ENCODE measurements at places on chromosomes 12 and 14.
A peak's percentile ranks its signal among the peaks of the same experiment; 100 is the strongest.

DNA sequence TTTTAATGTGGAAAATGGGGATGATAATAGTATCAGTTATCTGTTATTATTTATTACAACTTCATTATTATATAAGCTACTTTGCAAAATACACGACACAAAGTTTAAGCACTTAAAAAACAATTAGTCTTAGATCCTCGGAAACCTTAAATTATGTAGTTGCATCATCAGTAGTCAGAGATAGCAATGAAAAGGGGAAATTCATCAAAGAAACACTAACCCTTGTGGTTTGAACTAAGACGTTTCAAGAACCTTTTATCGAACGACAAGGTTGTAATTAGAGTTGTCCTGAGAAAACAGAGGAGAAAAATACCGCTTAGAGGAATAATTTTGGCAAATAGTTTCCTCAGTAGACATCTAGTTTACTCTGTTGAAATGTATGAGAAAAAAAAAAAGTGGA, 198.5 kb downstream of the PTPRO start:
- DNase-seq = no peak

DNA sequence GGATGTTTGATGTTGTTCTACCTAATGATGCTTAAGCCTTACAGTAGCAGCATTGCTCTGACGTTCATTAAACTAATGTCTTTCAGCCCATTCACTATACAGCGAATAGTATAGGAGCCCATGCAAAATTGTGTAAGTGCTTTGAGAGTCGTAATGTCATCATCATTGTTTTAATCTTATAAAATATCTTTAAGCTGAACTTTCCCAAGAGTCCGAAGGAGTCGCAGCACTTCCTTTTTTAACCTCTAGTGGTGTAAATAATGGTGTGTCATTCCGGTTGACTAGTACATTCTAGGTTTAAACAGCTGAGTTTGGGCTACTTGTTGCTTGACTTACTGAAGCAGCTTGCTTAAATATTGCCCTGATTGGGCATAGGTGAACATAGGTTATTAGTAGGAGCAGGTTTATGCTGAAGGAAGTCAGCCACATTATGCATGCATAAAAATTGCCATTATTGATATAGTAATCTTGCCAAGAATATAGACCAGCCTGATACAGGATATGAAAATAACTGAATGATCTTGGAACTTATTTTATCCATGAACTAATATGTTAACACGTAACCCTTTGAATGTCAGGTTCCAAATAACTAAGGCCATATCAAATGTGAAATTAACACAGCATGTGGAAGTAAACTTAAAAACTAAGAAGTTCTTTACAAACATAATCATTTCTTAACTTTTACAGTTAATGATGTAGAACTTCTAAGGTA, 2.6 kb downstream of the WNK1 start:
- no peak for DNase-seq

DNA sequence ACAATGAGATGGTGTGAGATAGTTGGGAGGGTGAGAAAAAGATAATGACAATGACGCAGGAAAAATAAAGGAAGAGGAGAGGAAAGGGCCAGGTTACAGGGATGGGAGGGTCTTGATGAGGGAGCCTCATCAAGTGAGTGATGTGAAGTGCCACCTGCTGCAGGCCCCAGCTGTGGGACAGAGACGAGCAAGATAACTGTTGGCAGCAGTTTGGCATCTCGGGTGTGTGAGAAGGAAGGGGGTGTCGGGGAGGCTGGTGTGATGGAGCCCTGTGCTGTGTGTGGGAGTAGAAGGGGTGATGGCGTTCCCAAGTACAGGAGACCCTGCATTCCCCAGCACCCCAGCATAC, 11.4 kb upstream of the TAC3 start:
- DNase-seq = no peak

GRCh38 chr12:57496822-57497221, 9.0 kb downstream of the MARS1 start:
- no peak for DNase-seq

- no peak for DNase-seq
These were observed 352.0 kb downstream of the BTG1 start for GRCh38 chr12:91793676-91794075.

- peak; percentile 28 for DNase-seq
These were observed 76.0 kb upstream of the CCDC60 start for GRCh38 chr12:119258556-119258955.

GRCh38 chr14:56189307-56189706, 71.1 kb downstream of the PELI2 start:
- no peak for DNase-seq

GRCh38 chr12:130331146-130331545, 6.5 kb upstream of the PIWIL1 start:
- no peak for DNase-seq

DNA sequence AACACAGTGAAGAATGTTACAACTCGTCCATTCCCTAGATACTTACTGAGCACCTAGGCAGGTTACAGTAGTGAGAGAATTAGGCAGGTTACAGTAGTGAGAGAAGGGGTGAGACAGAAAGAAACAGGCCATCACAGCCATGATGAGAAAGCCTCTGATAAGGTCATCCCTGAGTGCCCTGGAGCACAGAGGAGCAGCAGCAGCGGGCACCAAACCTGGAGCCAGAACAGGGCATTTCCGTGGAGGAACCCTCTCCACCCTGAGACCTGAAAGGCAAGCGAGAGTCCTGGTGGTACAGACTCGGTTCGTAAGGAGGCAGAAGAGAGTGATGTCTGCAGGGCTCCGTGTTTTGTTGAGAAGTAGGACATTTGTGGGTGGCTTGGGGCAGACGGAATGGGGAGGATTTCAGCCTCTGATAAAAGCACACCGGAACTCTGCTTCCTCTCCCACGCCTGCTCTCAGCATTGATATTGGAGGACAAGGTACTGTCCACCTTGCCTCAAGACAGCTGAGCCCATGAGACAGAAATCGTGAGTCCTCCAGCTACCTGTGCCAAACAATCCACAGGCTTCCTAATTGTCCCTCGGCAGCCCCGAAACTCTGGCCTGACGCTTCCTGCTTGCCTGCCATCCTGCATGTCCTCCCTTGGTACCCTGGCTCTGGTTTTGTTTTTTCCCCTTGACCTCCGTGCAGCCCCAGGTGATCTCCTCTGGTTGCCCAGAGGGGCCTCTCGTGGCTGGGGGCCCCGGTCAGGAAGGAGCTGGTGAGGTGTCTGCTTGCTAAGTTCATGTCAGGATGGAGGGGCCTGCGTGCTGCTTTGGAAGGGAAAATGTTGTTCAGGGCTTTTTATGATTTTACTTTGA, 136.1 kb downstream of the GCH1 start:
- no peak for DNase-seq

- DNase-seq = no peak
These were observed 2.1 kb upstream of the NDRG2 start for GRCh38 chr14:21026988-21027315.

GRCh38 chr12:91110311-91110924, 876 bp downstream of the LUM start:
- no peak for DNase-seq

- DNase-seq = no peak
These were observed 228.7 kb downstream of the APAF1 start for GRCh38 chr12:98873776-98874175.

GRCh38 chr12:49984476-49985359, 12.0 kb downstream of the AQP6 start:
- DNase-seq = no peak

- DNase-seq = no peak
These were observed 146.8 kb upstream of the RASSF8 start for GRCh38 chr12:25811656-25812126.

- no peak for DNase-seq
These were observed 171.9 kb upstream of the KITLG start for GRCh38 chr12:88752183-88752582.

- no peak for DNase-seq
These were observed 295.2 kb downstream of the SLC16A7 start for GRCh38 chr12:59890896-59891579.

- DNase-seq = no peak
These were observed 13.5 kb downstream of the CFAP73 start for GRCh38 chr12:113163030-113163360.

- DNase-seq = no peak
These were observed 12.7 kb downstream of the EPS8 start for GRCh38 chr12:15776532-15776931.

DNA sequence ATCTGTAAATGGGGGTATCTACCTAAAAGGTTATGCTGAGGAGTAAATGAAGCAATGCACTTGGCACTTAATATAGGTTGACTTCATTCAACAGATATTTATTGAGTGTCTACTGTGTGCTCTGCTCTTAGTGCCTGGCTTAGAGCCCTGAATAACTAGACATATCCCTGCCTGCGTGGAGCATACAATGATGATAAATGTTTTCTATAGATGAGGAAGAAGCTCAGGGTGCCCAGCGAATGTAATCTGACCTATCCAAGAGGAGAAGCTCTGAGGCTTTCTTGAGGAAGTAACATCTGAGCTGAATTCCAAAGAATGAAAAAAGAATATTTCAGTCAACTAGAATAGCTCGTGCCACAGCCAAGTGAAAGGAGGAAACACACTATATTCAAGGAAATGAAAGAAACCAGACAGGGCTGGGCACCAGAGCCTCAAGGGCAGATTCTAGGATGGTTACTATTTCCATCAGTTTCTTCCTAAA, 17.9 kb upstream of the HIGD1C start:
- DNase-seq = no peak

DNA sequence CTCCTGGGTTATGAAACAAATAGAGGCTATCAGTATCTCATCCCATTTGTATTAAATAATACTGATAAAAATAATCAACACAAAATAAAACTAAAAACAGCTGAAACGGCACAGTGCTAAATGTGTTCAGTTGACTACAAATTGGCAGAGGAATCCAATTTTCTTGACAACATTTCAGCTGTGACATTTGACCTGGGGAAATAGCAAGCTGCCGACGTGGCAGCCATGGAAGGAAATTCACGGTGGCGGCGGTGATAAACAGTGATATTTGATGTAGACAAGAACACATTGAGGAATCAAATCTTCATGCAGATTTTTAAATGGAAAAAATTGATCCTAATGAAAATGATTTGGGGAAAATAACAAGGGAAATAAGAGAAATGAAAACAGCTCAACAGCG, 159.1 kb upstream of the RTL1 start:
- no peak for DNase-seq

GRCh38 chr14:54126947-54127346, 170.3 kb upstream of the BMP4 start:
- no peak for DNase-seq

DNA sequence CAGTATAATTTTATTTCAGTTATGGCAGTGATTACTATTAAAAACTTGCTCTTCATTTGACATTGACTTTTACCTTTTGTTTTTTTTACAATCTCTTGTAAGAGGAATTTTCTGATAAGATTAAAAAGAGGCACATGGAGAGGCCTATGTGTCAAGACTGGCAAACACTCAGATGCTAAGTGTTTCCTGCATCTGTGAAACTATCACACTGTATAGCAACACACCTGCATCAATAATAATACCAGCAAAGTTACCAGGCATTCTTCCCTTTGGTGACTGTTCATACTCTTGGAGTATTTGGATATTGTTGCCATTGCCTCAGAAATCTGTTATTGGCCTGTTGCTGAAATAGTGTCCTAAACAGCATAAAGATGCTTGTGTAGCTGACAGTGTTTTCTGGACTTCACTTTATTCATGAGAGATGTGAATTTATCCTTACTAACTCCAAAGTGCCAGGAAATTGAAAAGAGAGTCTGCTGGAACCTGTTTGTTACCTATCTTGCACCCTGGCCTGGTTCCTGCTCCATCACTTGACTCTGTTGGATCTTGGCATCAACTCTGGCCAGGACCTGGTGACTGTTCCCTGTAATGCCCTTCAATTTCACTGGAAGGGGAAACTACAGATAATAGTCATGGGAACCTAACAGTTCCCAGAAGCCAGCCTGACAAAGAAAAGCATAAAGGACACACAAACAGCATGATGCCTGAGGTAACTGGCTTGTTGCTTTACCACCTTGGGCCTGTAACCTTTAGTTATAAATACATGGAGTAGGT, 19.8 kb downstream of the SLC16A7 start:
- DNase-seq = no peak

GRCh38 chr14:52961060-52961639, 10.3 kb upstream of the FERMT2 start:
- peak; percentile 14 for DNase-seq

GRCh38 chr12:60072911-60073310, 477.1 kb downstream of the SLC16A7 start:
- DNase-seq = no peak

DNA sequence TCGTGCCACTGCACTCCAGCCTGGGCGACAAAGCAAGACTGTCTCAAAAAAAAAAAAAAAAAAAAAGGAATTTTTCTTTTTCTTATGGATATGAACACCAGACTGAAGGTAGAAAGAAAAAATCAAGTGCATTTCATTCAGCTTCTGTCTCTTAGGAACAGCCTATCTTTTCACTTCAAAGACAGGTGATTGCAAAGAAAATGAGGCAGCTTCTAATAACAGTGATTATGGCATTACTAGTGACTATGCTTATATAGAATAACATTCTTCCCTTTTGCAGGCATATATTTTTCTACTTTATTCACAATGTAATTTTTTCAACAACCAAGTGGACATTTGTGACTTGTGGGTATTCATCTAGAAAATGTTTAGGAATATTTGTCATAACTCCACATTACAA, 295.5 kb upstream of the ATXN7L3B start:
- DNase-seq = no peak

- no peak for DNase-seq
These were observed 181.4 kb downstream of the EFCAB11 start for GRCh38 chr14:89773151-89773550.

GRCh38 chr14:23399136-23399535, 8.9 kb downstream of the MYH6 start:
- DNase-seq = no peak

DNA sequence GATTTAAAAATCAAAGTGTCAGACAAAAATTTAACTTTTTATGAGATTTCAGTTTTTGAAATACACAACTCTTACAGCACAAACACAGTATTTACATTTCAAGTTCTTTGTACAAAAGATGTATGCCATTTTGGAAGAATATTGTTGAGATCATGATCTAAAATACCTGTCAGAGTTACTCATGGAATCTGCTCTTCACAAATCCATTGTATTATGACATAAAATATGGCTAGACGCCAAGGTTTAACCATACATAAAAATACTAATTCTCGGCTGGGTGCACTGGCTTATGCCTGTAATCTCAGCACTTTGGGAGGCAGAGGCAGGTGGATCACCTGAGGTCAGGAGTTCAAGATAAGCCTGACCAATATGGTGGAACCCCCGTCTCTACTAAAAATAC, 6.2 kb upstream of the SYCP3 start:
- no peak for DNase-seq

GRCh38 chr12:10562306-10562933, 51.0 kb downstream of the MAGOHB start:
- DNase-seq = no peak

- no peak for DNase-seq
These were observed 113.9 kb upstream of the DYRK2 start for GRCh38 chr12:67534681-67535080.

DNA sequence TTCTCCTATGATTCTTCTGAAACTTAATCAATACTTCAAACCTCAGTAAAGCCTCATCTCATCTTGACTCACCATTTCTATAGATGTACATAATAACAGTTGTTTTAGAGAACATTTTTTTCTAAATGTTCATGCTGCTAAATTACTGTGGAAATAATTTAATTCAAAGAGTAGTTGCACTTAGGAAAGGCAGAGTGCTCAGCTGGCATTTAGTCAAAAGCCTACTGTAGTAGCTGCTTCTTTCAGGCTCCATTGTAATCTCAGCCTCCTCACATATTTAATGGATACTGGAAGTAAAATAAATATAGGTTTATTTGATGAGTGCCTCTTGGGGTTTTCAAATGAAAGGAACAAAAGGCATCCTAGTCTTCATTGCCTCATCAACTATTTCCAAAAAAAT, 325.0 kb downstream of the CCER1 start:
- DNase-seq = peak; percentile 64

GRCh38 chr12:76264611-76265012, 83.6 kb downstream of the BBS10 start:
- DNase-seq = no peak

Measured in COR-L47 (cell line).